NB4 (cell line): ENCODE measurements at places on chromosomes 4 and X.

GRCh38 chr4:20868108-20868507, 167.8 kb downstream of the PACRGL start:
- no peak for DNase-seq

DNA sequence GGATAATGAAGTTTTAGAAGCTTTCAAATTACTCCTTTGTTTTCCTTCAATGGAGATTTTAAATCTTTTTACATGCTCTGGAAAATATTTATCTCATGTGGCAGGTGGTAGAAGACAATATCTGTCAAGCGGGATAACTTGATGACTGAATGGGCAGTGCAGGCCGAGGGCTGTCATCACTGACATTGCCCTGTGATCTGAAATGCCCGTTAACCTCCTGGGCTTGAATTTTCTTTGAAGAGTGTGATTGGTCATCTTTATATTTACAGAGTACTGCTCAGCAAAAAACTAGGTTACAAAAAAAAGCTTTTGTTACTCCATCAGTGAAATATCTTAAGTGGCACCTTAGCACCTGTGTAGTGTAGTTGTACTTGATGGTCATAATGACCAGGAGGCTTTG, 147.5 kb downstream of the GATB start:
- DNase-seq, result no peak

GRCh38 chr4:160406263-160406825, 1303.5 kb downstream of the RAPGEF2 start:
- no peak for DNase-seq

DNA sequence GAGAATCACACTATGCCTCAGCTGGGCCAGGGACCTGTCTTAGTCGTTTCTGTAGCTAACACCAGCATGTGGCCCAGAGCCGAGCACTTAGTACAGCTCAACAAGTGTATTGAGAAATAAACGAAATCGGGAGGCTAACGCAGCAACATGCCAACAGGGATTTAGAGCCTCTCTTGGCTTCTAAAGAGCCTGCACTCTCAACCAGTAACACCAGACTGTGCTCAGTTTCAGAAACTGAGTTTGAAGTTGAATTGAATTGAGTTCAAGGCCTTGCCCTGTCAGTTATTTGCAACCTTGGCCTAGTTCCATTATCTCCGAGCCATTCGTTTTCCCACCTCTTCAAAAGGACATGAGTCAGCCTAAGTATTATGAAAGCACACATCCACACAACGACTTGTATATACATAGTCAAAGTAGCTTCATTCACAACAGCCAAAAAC, 71.3 kb upstream of the LDB2 start:
- no peak for DNase-seq

DNA sequence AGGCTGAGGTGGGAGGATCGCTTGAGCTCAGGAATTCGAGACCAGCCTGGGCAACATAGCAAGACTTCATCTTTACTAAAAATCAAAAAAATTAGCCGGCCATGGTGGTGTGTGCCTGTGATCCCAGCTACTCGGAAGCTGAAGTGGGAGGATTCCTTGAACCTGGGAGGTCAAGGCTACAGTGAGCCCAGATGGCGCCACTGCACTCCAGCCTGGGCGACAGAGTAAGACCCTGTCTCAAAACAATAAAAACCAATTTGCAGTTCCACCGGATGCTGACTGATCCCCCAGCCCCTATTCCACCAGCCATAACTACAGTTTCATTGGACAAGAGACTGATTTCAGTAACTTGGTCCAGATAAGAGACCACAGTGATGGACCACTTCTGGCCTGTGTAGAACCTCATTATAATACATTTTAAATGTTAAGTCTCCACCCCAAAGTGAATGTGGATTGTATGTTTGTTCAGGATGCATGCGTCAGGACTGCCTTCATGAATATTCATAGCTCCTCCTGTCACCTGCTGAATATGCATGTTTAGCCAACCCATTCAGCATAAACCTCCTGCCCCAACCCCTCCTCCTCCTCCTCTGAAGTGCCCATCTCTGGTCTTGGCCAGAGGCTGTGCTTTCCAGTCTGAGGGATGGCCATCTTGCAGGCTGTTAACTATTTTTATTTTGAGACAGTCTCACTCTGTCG, 2.3 kb upstream of the SLBP start:
- peak; percentile 32 for DNase-seq

- DNase-seq, result peak; percentile 11
These were observed 8.4 kb downstream of the CNGA1 start for GRCh38 chr4:48008021-48008596.

DNA sequence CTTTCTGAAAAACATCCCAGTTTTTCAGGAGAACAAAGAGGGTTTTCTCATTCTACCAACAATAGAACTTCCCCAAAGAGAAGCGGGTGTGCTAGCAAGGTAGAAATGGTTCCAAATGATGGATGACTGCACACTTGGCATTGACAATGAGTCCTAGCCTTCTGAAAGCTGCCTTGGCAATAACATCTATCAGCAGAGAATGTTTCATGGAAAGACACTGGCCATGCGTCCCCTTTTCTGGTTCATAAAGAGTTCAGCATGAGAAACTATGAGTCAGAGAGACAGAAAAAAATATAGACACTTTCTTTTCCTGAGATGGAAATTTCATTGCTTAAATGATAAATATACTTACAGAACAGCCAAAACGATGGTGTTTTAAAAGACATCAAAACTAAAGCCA, 236.9 kb upstream of the PRKX start:
- no peak for DNase-seq

DNA sequence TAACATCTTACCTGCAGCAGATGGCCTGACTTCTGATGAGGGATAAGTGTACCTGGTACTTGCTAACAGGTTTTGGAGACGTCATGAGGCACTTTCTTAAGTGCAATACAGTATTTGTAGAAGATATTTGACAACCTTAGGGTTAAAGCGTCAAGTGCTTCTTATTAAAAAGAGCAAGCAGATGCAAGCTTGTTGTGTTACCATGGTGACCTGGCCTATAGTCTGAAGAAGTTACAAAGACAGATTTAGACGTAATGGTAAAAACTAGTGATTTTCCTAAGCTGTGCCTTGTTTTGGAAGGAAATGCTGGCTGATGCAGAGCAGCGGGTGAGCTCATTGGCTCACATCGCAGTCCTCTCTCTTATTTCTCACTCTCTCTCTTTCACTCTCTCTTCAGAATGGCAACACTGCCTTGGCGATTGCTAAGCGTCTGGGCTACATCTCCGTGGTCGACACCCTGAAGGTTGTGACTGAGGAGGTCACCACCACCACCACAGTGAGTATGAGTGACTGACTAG, 243.6 kb downstream of the ANK2 start:
- no peak for DNase-seq

GRCh38 chrX:78375894-78376293, 48.5 kb upstream of the CYSLTR1 start:
- DNase-seq, result peak; percentile 83

DNA sequence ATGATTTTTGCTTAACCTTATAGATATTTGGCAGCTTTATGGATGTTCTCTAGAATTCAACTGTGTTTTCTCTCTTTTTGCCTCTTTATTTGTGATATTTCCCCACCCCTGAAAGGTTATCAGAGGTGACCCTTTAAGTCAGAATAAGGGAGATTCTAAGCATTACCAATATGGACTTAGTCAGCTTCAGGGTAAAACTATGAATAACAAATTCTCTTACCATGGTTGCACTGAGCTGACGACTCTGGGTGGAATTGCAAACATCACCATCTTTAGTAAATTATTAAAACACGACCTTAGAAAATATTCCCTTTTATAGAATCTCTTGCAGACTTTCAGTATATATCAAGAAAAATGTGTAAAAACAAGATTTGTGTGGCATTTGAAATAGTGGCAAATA, 21.6 kb downstream of the TRPC3 start:
- DNase-seq, result no peak

DNA sequence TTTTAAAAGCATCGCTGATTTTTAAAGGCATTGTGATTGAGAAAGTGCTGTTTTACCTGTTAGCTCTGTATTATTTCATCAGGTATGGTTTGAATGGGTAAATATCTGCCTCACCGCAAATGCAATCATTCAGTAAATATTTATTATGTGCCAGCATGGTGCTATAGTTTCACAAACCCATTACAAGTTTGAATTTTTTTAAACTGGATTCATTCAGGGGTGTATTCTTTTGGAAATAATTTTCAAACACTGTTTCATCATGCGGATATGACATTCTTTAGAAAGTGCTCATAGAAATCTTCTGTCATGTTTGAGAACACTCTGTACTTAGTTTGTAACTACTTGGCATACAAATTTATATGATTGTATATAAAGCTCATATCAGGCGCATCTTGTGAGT, 37.2 kb downstream of the LIMCH1 start:
- no peak for DNase-seq

DNA sequence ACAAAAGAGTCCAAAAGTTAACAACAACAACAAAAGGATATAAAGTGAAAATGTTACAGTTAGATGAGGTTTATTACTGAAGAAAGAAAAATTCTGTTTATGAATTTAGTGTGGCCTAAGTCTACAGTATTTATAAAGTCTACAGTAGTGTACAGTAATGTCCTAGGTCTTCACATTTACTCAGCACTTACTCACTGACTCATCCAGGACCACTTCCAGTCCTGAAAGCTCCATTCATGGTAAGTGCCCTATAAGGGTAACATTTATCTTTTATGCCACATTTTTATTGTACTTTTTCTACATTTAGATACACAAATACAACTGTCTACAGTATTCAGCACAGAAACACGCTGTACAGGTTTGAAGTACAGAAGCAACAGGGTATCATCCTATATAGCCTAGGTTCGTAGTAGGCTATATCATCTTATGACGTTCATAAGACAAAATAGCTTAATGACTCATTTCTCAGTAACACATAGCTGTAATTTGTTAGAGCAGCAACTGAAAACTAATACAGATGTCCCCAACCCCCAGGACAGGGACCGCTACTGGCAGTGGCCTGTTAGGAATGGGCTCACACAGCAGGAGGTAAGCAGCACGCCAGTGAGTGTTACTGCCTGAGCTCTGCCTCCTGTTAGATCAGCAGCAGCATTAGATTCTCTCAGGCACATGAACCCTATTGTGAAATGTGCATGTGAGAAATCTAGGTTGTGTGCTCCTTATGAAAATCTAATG, 61.3 kb downstream of the CENPC start:
- no peak for DNase-seq

- DNase-seq, result no peak
These were observed 2.2 kb upstream of the ACSL4 start for GRCh38 chrX:109735202-109735744.

DNA sequence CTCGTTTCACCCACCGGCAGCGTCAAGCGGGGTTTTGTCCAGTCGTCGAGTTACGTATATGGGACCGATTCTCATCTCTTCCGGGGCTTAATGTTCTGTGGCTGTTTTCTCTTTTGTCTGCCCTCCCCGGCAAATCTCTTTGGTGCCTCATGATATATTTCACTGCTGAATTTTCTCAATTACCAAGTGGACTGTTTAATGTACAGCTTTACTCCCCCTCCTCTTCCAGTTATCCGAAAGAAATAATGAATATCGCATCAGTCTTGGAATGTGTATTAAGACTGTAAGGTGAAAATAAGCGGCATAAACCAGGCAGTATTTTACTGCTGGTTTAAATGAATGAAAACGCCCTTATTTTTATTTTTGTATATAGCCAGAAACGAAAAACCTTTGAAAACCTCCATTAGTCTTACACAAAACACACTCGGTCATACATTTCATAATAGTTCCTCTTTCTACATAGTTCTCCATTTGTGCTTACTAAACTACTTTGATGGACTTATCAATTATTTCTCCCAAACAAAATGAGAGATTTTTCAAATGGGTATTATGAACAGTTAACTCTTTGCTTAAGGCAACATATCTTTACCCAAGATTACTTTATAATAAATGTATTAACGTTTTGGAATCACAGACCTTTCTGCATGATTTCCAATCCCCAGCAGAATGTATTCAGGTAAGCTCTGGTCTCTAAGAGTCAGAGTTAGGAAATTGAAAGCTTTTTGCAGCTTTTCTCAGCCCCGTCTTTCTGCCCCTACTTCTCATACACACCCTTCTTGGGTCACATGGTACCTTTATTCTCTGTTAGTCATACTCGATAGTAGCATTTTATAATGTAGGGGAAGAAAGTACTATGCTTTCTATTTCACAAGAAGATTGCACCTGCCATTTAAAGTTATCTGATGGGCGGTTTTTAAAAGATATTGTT, 979 bp downstream of the RP2 start:
- peak; percentile 55 for DNase-seq

GRCh38 chr4:152735906-152736305, 43.6 kb downstream of the TIGD4 start:
- DNase-seq, result no peak

DNA sequence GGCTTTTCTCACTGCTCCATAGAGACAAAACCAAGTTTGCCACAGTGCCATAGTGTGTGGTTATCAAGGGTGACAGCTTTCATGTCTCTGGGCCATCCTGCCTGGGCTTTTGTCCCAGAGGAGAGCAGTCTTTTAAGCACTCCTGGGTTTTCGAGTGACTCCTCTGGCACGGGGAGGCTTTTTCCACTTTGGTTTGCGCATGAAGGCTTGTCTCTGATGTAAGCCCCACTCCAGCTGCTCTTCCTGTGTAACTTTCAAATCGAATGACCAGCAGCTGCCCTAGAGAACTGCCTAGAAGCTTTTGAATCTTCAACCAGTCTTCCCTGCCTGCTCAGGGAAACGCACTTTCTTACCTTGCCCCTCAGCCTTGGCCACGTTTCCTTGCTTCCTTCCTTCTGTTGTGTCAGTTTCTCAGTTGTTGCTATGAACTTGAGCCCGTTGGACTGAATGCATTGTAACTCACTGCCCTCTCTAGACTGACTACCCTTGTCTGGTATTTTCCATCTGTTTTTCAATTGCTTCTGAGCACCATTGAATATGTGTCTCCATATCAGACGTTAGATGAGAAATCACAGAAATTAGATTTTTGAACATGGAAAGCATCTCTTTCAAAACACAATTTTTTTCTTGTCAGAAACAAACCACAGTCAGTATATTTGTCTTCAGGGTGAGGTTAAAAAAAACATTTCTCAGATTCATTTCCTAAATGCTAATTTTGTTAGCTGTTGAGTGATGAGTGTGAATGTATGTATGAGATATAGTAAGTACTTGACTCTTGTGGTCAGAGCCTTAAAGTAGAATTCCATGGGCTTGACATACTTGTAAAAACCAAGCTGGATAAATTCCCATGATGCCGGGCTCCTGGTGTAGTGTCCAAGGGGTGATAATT, 45.3 kb downstream of the SLC9A6 start:
- no peak for DNase-seq

DNA sequence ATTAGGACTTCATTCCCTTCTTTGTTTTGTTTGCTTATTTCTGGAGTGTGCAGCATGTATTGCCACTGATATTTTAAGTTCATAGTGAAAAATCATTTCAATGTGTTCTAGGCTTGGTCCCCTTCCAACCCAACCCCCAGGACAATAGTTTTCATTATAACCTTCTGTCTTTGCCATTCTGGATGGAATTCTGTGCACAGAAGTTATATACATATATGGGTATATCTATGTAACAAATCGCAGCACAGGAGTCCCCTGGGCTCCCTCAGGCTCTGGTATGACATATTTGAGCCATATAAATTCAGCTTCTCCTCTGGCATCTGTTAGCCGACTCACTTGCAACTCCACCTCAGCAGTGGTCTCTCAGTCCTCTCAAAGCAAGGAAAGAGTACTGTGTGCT, at the start of gene TNMD:
TSS of gene TNMD (plus strand) at position 326 of the 400 bp plus-strand sequence. CDS start 83 bp downstream, outside the sequence.
- DNase-seq, result no peak
